Body of pancreas (tissue), 4 donors: ENCODE measurements at places on chromosomes 5 and 9. TPM values are rescaled to one million over a fixed set of nuclear protein-coding genes. Genes with fewer than 3 reads are reported as not detected.
A peak's percentile ranks its signal among the peaks of the same experiment; 100 is the strongest.

Gene CCNH
- total RNA-seq, result 107 TPM

- DNase-seq, result peak; percentile 75
Measured at GRCh38 chr5:148998174-148998797, 64.6 kb downstream of the SH3TC2 start.

Gene ADGRD2
- not detected for total RNA-seq

DNA sequence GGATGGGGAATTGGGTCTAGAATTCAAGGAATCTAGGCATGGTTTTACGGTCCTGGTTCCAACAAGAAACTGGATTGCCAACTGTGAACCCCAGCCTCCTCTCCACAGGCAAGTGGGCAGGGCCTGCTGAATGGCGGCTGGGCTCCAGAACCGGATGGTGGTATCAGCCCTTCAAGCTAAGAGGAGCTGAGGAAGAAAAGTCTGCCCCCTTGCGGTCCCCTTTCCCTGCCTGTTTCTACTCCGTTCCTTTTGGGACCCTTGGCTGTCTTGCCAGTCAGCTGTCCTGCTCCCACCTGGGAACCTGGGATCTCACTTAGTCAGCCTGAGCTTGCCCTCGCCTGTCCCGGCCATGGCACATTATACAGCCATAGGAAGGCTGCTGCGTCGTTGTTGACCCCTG, 234.4 kb upstream of the DAPK1 start:
- peak; percentile 39 for DNase-seq

Gene PDCD1LG2
- 0.99 TPM for total RNA-seq
